Esophagus squamous epithelium (tissue), 5 donors: ENCODE measurements at places on chromosomes 3 and 15.

GRCh38 chr3:132199451-132199850 lies 117.8 kb upstream of the ACP3 start:
- DNase-seq = no peak

DNA sequence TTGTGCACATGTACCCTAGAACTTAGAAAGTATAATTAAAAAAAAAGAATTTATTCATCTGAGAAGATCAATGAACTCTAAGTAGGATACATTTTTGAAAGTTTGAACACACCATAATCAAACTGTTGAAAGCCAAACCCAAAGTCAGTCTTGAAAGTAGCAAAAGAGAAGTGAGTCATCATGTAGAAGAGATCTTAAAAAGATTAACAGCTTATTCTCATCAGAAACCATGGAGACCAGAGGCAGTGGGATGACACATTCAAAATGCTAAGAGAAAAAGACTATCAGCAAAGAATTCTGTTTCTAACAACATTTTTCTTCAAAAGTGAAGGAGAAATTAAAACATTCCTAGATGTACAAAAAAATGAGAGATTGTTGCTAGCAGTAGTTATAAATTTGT lies 60.7 kb downstream of the TIMP4 start:
- no peak for DNase-seq

DNA sequence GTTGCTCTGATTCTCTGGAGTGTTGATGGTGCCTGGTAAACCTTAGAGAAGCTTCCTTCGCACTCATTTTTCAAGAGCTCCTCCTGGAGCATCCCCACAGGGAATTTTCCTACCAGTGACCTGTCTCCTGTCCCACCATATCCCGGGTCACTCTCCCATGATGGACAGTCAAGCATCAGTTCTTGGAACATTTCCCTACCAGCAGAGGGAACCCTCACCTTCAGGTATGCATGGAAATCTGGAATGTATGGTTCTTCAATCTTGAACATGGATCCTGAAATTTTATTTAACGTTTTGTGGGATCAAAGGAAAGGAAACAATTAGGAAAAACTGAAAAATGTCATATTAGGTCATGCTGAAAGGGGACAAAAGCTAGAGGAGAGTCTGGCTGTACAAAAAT lies 153.8 kb downstream of the SPATA16 start:
- no peak for DNase-seq

DNA sequence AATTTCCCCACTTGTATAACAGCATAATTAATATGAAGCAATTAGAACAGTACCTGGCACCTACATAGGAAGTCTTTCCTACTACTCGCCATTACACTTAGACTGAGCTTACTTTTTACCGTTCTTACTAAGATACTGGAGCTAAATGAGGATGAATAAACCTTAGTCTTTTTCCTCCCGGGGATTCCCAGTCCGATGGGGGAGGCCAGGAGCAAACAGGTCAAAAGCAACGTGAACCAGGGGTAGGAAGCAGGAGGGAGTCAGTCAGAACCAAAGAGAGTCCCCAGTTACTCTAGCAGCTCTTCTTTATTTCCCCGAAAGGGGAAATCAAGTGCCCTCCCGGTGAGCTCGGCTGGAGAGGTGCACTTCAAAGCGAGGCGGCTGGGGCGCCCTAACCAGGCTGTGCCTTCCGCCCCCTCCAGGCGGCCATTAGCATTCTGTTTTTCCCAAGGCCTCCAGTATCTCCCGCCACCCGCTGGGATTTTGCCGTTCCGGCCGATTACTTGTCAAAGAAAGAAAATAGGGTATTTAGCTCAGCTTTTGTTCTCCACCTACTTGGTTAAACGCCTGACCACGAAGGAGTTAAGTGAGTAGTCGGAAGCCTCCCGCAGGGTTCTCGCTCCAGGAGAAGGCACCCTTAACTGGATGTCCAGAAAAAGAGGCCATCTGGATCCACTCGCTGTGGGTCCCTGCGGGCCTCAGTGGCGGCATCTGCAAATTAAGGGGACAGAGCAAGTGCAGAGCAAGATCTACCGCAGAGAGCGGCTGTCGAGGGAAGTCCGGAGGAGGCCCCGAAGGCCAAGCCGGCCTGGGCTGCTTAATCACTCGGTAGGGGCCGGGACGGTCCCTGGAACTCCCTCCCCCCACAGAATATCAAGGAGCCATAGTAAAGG lies 6.3 kb upstream of the EOMES start:
- no peak for DNase-seq

DNA sequence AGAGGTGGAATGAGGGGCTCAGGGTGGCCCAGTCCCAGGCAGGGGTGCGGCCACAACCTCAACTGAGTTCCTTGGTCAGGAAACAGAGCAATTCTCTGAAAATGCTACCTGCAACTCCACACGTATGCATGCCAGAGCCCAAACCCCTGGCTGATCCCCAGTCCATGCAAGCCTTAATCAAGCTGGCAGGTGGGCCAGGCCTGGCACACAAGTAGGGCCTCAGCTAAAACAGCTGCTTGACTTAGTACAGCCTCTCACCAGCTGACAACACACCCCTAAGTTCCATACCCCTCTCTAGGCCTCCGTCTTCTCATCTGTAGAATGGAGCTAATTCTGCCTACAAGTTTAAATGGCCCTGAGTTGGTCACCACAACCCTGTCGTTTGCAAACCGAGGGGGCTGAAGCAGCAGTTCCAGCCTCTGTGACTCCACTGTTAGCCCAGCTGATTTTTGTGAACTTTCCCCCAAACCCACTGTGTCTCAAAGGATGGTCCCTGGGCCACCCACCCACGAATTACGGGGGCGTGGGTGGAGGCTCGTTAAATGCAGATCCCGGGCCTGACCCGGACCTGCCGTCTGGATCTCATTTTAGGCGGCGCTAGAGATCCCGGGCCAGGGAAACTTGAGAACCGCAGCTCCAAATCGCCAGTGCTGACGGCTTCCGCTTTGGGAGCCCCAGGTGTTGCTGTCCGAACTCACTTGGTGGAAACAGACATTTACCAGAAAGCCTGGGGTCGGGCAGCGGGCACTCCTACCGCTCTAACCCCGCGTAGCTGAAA lies 927 bp downstream of the CHDH start:
- no peak for DNase-seq

GRCh38 chr3:128222796-128223385 lies 69.6 kb downstream of the EEFSEC start:
- DNase-seq = no peak

- DNase-seq = no peak
Measured at GRCh38 chr3:193942516-193943055, 193.4 kb upstream of the HES1 start.

- no peak for DNase-seq
Measured at GRCh38 chr3:71191031-71191482, 392.5 kb downstream of the FOXP1 start.

DNA sequence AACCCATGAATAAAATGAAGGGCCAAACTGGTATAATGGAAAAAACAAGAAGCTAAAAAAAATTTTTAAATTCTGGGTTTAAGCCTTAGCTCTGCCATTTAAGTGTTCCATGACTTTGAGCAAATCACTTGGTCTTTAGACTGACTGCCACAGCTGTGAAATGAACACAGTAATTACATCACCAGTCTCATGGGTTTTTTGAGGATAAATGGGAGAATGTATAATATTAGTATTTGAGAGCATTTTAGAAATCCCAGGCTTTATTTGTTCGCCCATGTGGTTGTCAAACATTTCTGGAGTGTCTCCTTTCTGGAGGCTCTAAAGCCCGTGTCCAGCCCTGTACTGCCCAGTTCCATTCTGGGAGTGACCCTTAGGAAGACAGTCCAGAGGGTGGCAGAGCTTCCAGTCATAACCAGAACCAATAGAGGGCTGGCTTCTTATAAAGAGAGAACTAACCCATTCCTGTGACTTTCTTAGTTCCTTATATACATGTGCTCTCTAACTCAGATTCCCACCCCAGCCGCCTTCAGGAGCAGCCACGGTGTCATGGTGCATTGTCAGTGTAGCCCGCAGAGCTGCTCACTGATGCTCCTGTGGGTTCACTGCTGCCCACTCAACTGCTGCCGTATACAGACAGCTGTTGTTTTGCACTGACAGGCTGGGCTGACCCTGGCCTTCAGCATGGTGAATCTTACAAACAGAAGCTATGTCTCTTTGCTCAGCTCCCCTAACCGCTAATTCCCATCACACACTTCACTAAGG lies 44.7 kb downstream of the BOC start:
- no peak for DNase-seq

DNA sequence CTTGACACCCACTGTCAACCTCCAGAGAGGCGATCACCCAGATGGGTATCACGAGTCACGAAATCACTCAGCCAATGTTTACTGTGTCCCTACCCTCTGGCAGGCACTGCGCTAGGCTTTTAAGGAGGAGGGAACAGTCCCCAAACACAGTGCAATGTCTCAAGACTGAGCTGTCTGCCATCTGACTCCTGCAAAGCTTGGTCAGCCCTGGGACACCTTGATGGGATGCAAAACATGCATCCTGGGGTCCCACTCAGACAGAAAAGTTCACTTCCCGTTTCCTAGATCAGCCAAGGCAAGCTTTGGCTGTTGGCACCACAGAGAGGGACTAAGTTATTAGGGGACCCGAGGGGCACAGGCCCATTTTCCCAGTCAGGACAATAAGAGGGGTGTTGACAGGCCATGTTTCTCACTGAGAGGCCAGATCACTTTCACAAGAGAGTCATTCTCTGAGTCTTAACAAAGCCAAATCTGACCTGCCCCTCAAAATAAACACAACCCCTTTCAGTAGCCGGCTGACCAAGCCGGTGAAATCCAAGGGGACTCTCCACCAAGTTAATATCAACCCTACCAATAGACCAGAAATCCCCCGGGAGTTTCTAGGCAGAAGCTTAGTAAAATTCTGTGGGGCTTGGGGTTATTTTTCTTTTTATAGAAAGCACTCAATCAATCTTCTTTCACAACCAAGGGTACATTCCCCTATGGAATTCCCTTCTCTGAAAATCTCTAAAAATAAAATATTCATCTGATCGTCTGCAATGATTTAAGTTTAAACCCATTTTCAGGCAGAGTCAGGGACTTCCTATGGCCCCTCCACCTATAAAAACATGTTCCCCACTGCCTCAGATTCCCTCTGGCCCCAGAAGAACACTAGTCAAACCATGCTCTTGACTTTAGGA lies 3.5 kb downstream of the RFTN1 start:
- no peak for DNase-seq

DNA sequence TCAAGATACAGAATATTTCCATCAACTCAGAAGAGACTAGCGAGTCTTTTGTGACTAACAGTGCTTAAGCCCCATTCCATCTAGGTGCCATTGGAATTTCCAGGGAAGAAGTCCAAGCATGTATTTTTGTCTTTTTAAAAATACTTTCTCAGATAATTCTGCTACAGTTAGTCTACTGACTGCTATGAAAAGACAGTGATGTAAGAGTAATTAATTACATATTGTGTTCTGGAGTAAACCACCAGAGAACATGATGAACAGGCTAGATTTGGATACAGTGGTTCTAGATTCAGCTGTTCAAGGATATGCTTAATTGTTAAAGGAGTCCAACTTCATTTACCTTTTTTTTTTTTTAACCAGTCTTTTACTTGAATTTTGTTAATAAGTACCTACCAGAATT lies 34.8 kb upstream of the PAK6 start:
- DNase-seq = no peak

- DNase-seq = no peak
Measured at GRCh38 chr3:48518069-48518468, 14.1 kb upstream of the SHISA5 start.

DNA sequence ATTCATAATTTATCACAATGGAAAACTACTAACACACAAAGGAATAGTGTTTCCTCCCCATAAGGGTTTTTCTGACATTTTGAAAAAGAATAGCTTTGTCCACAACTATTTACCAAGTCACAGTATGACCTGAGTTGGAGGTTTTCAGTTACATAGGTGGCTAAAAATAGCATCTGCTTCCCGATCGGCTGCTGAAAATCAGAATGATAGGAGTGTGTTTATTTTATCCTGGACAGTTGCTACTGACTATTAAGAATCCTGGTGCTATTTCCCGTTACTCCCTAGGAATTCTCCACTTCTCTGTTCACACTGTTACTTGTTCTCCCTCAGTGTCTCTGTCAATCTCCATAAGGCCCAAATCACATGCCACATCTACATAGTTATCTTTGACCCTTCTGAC lies 353.9 kb upstream of the RARB start:
- DNase-seq = no peak

GRCh38 chr3:22704166-22704565 lies 499.0 kb upstream of the UBE2E2 start:
- DNase-seq = no peak

DNA sequence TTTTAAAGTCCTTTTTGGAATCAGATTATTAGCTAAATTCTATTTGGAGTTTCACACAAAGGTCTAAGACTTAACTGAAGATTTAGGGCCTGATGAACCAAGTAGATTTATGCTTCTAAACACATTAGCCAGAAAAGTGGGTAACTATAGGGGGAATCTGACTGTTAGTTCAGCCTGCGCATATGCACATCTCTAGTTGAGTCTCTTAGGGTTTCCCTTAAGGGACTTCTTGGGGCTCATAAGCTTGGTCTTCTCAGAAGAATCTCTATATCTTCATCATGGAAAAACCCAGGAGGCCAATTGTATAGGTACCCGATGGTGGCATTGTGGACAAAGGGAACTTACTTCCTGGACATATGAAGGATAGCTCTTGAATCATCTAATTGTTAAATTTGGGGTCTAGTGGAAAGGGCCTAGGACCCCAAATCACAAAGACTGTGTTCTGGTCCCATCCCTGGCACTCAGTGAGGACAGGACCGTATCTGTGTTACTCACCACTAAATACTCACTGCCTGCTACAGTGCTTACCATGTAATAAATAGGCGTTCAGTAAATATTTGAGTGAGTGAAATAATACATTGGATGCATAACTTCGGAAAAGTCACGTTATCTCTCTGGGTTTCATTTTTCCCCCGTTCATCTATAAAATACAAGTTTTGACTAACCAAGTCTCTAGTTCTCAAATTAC lies 17.0 kb downstream of the SELENOT start:
- DNase-seq = no peak

DNA sequence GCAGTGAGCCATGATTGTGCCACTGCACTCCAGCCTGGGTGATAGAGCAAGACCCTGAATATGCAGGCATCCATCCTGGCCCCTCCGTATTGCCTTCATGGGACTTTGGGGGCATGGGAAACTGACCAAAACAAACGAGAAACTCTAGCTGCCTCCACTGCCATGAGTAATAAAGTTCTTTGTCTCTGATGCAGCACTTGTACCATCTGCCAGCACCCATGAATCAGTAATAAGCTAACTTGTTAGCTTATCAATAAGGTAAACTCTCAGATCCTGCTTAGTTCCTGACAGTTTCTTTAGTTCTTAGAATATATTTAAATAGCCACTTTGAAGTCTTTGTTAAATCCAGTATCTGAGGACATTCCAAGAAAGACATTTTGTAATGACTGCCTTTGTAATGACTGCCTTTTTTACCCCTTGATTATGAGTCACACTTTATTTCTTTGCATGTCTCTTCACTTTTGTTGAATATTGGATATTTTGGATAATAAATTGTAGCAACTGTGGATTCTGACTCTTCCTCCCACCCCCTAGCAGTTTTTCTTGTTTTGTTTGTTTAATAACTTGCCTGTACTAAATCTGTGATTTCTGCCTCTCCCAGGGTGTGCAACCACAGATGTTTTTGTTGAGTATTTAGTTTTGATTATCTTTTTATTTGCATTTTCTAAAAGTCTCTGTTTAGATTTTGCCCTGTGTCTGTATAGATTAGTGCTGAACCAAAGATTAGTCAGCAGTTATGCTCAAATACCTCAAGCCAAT lies 136.9 kb downstream of the HCN4 start:
- no peak for DNase-seq
